ENCODE measurements at places on chromosomes 6 and 20.

- DNase-seq: no peak
These were observed 538.0 kb upstream of the ID4 start for GRCh38 chr6:19299129-19299528.

DNA sequence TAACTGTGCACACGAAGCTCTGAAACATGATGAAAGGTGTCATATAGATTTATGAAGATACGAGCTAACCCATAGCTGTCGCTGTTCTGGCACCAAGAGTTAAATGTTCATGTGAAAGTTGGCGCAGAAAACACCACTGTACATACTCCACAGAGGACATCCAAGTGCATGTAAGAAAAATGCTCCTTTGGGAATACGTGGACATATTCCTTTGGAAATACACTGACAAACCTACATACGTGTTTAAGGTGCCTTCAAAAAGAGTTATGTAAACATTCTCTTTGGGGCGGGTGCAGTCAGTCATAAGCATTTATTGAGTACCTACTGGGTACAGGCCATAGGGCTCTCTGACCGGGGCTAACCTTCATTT is 723 bp upstream of the ARID1B start:
- no peak for DNase-seq

DNA sequence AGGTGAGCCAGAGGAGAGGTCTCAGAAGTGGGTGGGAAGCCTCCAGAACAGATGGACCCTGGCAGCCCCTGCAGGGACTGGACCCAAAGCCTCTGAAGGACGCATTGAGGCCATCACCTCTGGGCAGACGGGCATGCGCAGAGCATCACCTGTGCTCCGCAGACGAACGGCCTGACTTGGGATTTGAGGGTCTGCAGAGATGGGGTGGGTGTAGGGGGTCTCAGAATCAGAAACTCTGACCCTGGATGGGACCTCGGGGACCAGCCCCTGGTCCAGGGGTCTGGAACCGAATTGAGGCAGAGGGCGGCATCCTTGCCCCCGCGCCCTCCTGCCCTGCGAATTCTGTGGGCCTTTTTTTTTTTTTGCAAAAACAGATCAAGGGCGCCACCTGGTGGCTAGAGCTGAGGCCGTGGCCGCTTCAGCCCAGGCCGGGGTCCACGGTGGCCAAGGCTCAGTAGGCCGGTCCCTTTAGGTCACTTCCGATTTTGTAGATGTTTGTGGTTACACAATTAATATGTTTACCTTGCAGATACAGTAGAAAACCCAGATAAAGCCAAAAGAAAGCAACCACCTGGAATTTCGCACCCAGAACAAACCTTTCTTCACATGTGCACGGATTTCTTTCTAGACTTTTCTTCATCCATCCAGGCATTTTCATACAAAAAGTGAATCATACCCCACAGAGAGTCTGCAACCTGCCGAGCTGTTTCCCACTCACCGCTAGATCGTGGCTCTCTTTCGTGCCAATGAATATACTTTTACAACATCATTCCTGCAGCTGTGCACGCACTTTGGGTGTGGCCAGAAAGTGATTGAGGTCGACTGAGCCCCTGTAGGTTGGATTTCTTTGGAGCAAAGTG is 25.9 kb downstream of the ZBP1 start:
- DNase-seq: peak; percentile 76

GRCh38 chr6:161918628-161919205 is 644.9 kb upstream of the AGPAT4 start:
- no peak for DNase-seq

DNA sequence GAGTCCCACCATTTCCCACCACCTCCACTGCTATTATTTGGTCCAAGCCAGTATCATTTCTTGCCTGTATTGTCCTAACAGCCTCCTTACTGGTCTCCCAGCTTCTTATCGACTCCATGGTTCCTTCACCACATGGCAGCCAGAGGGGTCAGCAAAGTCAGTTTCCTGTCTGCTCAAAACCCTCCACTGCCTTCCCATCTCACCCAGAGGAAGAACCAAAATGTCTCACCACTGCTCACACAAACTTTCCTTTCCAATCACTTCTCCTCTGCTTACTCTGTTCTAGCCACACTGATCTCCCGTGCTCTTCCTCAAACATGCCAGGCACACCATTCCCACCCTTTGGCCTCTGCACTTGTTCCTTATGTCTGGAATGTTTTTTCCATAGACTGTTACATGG is 39.7 kb downstream of the BCL2L1 start:
- no peak for DNase-seq

DNA sequence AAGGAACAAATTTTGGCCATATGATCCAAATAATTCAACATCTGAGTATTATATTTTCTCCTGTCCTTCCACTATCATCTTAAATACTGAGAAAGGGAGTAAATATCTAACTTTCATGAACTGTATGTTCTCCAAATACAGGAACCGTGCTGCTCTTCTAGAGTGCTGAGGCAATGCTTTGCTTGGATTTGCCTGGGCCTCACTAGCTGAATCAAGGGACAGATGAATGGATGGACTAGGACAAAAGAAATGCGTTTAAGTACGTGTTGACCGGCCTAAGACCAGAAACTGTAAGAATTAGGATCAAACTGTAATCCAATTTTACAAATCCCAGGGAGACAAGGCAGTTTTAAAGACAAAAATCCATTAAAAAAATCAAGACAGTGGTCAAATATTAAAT is 362.4 kb upstream of the RUNX2 start:
- no peak for DNase-seq

GRCh38 chr20:61436667-61437279 is 184.7 kb downstream of the CDH4 start:
- peak; percentile 61 for DNase-seq

GRCh38 chr20:22690000-22690399 is 105.6 kb upstream of the FOXA2 start:
- no peak for DNase-seq

GRCh38 chr20:45020236-45020886 is 54.0 kb downstream of the STK4 start:
- DNase-seq: no peak

DNA sequence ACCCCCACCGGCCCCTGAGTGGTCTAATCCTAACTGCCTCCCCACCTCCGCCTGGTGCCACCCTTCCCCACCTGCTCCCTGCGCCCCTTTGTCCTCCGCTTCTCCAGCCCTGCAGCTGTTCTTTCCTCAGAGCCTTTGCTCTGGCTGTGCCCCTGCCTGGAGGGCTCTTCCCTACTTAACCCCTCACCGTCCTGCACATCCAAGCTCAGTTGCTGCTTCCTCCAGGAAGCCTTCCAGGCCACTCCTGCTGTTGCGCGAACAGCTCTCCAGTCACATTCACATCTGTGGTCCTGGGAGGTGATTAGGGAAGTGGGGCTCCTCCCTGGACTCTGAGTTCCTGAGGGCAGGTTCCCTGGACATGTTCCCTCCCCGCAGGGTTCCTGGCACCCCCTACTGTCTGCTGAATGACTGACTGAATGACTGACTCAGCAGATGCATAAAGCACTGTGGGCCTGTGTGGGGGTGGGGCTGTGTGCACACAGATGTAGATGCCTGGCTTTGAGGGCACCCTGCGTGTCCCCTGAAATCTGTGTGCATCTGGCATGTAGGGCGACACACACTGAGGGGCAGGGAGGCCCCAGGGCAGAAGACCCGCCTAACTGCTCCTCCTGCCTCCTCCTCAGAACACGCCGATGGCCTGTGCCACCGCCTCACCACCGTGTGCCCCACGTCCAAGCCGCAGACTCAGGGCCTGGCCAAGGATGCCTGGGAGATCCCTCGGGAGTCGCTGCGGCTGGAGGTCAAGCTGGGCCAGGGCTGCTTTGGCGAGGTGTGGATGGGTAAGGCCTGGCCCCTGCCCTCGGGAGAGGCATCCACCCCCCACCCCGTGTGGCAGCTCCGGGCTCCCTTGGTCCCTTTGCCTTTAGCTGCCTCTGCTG is 51.4 kb downstream of the SRC start:
- DNase-seq: no peak

DNA sequence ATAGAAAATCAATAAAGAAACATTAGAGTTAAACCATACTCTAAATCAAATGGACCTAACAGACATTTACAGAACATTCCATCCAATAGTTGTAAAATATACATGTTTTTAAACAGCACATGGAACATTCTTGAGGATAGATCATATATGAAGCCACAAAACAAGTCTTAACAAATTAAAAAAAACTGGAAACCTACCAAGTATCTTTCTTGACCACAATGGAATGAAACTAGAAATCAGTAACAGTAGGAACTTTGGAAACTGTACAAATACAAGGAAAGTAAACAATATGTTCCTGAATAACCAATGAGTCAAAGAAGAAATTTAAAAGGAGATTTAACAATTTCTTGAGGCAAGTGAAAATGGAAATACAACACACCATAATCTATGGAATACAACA is 91.2 kb upstream of the GLP1R start:
- no peak for DNase-seq

DNA sequence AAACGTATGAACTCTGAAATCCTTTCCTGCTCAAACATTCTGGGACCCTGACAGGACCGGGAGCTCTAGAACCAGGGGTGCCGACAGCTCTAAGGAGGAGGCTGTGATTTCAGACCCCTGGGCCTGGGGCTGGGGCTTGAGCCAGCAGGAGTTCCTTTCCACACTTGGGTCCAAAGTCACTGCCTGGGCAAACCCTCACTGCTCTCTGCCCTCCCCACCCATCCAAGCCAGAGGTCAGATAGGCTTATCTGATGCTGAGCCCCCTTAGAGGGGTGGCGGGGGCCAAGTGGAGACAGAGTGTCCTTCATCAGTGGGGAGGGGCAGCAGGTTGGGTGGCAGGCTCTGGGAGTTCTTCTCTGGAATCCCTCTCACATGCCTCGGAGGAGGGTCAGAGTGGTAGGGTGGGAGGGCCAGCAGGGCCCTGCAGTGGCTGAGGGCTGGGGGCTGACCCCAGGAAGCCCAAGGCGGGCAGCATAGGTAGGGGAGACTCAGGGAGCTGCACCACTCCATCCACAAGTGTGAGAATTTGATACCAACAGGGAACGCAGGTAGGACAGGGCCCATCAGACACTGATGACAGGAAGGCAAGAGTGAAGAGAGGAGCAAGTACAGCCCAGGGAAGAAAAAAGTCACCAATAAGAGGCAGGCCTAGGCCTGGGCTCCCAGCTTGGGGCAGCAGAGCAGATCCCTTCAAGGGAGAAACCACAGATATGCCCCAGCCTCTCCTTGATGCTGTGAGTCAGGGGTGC is 121.0 kb downstream of the MRPL14 start:
- DNase-seq: no peak

DNA sequence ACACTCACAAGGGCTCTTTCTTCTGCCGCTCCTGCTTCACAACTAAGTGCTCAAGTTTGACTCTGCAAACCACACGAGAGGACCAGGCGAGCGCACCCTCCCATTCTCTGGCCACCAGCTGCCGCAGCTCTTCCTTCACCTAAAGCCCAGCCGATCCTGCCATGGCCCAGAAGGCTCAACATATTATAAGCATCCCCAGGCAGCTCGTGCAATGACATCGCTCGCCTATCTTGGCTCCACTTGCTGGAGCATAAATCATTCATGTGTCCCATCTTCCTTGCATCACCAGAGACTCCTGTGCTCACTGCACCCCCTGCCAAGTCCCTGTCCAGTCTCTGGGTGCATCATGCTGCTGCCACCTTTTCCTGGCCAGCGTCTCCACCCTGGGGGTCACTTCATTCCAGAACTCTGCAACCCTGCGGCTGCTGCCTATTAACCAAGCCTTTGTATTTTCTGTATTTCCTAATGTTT is 59.0 kb downstream of the PSMG4 start:
- DNase-seq: no peak

GRCh38 chr6:127516662-127517273 is 2.4 kb downstream of the MTCL3 start:
- peak; percentile 61 for DNase-seq

- DNase-seq: no peak
These were observed 176.1 kb downstream of the CDKAL1 start for GRCh38 chr6:20710341-20710740.

DNA sequence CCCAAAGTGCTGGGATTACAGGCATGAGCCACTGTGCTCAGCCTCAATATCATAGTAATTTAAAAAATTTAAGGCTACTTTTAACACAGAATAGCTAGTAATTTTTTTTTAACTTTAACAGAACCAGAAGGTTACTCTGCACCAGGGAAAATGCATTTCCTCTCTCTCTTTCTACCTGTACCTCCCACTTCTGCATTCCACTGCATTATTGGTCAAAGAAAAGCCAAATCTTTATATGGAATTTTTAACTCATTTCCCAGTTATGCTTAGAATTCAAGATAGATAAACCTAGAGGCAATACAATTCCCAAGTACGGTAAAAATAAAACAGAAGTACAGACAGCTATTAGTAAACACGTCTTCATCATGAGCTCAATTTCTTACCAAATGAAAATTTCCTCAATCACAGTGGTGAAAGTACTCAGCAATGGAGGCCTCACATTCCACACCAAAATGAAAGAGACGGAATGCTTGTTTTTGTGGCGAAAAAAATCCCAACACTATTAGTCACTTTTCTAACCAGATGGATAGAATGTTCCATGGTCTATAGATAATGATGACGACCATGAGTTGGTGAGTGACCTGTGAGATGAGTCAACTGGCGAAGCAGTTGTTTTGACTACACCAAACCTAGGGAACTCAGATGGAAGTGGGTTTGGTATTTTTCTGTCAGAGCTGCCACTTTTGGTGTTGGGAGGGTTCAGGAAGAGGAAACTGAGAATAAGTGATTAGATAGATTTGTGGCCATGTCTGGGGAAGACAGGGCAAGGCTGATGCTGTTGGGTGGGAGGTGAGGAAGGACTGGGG is 104.7 kb upstream of the SGK1 start:
- DNase-seq: no peak

- DNase-seq: no peak
These were observed 458.7 kb downstream of the BMP2 start for GRCh38 chr20:7226156-7226555.

- DNase-seq: no peak
These were observed 130.8 kb upstream of the TNFAIP3 start for GRCh38 chr6:137736048-137736818.

DNA sequence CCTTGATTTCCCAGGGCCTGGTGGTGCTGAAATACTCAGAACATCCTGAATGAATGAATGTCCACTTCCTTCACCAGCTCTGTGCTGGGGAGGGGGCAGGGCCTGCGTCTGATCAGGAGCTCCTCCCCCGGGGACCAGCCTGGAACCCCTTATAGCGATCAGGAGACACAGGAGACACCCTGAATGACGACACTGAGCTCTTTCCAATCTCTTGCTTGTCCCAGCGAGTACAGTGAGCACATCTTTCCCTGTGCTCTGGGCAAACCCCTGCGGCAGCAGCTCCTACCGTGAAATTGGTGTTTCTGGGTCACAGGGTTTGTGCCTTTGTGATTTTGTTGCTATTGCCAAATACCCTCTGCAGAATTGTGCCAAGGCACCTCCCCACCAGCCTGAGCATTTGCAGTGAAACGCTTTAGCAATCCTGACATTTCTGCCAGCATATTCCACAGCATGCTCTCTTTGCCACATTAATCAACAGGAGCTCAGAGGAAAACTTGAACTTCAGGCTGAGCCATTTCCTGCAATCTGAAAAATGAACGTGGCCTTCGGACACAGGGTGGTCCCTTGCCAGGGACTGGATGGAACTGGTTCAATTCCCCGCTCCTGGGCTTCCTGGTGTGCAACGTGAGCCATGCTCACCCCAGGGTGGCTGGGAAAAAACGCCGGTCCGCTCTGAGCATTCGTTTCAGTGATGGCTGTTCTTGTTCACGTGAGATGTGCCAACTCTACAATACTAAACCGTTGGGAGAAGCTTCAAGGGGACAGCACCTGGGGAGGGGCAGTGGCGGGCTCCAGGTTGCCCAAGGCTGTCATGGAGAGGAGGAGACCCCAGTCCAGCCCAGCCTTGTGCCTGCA is 23.1 kb upstream of the MRGBP start:
- DNase-seq: no peak

GRCh38 chr6:96814625-96815024 is 22.7 kb downstream of the GPR63 start:
- DNase-seq: no peak

- no peak for DNase-seq
These were observed 18.0 kb downstream of the ZNF217 start for GRCh38 chr20:53575481-53576194.
